ENCODE measurements at places on chromosomes 7 and 10.

DNA sequence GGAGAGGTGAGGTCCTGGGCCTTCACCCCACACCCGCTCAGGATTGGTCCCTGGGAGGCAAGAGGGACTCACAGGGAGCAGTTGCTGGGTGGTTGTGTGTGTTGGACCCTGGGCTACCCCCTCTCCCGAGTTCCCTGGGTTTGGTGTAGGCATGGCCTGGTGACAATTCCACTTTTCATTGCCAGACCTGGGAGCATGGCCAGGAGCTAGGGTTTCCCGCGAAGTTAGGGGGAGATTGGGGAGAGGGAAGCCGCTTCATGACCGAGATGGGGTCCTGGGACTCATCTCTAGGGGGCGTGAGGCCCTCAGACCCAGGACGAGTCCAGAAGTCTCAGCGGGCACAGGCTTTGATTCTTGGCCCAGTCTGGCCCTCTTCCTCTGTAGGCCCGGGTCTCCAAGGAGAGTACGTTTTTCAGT, 606 bp downstream of the PALD1 start:
- DNase-seq: no peak

DNA sequence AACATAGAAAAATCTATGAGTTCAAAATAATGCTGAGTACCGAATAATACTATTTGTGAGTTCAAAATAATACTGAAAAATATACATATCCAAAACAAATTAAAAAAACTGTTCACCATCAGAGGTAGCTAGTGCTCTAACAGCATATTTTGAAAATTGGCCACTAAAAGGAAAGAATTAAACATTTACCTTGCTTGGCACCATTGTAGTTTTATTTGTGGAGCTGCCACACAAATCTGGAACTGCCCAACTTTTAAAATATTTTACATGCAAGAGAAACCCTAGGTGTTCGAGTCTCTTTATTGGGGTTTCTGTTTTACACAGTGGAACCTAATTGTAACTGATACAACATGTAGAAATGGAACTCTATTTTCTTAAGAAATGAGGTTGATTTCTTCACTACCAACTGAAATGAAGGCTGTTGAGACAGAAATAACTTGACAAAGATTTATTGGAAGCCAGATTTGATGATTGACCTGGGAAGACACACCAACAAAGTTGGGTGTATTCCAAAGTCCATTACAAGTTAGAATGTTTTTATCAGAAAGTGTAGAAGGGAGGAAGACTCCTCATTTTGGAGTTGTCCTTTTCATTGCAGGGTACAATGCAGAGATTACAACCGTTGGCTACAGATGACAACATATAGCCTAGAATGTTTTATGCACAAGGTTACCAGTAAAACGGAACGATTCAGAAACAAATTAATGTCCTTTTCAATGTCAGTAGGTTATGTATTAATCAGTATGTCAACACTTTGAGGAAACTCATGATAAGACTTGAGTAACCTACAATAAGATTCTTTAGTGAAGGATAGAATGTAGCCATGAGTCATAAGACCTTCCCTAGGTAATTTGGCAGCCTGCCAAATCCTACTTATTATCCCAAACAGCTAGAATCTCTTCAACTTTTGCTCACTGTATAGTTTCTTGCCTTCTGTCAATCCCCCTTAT, 73.8 kb upstream of the PAPSS2 start:
- no peak for DNase-seq

- no peak for DNase-seq
Observed at GRCh38 chr7:73442903-73443500, 9.4 kb downstream of the FZD9 start.

DNA sequence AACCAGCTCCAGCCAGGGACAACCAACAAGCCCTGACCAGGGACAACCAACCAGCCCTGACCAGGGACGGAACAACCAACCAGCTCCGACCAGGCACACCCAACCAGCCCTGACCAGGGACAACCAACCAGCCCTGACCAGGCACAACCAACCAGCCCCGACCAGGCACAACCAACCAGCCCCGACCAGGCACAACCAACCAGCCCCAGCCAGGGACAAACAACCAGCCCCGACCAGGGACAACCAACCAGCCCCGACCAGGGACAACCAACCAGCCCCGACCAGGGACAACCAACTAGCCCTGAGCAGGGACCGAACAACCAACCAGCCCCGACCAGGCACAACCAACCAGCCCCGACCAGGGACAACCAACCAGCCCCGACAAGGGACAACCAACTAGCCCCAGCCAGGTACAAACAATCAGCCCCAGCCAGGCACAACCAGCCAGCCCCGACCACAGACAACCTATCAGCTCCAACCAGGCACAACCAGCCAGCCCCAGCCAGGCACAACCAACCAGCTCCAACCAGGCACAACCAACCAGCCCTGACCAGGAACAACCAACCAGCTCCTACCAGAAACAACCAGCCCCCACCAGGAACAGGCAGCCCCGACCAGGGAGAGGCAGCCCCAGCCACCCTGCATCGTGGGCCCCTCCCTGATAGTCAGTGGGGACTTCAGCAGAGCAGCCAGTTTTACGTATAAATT, 56.4 kb downstream of the PROSER2 start:
- DNase-seq: no peak

DNA sequence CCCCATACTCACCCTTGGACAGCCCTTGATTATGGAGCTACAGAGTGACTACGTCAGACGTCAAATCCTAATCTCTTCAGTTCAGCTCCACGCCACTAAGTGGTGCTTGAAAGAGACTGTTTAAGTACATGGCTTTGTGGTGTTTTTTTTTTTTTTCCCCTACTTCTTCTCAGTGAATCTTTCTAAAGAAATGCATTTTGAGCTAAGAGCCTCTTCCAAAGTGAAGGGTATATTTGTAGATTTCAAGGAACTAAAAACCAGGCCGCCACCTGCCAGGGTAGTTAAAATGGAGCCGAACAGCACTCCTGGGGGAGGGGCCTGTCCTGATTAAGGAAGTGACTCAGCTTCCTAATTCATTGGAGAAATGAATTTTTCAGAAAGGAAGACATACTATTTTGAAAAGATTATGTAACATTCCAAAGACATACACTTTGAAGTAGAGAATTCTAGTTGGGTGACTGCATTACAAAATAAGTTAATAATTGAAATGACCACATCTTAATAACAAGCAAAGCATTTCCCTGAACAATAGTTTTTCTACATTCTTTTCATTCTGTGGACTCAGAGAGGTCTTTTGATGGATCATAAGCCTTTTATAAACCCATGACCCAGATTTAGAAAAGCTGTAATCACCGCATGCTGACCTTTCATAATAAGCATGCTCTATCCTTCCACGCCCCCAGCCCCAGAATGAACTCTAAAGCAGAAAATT, 20.6 kb upstream of the VPS41 start:
- no peak for DNase-seq

DNA sequence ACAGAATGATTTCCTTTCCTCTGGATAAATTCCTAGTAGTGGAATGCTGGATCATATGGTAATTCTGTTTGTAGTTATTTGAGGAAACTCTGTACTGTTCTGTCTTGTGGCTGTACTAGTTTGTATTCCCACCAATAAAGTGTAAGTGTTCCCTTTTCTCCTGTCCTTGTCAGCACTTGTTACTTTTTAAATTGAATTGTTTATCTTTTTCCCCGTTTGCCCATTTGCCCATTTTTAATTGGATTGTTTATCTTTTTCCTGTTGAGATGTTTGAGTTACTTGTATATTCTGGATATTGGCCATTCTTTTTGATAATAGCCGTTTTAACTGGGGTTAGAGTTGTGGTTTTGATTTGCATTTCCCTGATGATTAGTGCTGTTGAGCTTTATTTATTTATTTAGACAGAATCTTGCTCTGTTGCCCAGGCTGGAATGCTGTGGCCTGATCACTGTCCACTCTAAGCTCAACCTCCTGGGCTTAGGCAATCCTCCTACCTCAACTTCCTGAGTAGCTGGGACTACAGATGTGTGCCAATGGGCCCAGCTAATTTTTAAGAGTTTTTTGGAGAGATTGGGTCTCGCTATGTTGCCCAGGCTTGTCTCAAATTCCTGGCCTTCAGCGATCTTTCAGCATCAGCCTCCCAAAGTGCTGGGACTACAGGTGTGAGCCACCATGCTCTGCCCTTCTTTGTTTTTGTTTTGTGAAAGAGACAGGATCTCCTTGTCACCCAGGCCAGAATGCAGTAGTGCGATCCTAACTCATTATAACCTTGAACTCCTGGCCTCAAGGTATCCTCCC, 23.0 kb downstream of the BMPR1A start:
- no peak for DNase-seq

DNA sequence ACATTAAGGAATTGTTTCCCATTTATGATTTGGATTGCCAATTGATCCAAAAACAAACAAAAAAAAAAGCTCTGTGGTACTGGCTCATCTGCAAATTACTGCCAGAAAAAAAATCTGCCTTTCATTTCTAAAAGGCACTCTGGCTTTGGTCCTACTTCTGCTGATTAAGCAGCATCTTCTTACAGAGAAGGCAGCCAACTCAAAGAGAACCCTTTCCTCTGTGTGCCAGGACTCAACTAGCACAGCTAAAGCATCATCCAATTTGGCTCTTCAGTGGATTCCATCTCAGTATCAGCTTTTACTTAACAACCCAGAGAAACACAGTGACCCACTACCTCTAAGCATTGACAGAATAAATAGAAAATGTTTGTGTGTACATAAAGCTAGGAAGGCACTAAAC, 80.6 kb downstream of the GSAP start:
- DNase-seq: no peak

GRCh38 chr10:48656241-48656913, 28.3 kb upstream of the WDFY4 start:
- peak; percentile 71 for DNase-seq

DNA sequence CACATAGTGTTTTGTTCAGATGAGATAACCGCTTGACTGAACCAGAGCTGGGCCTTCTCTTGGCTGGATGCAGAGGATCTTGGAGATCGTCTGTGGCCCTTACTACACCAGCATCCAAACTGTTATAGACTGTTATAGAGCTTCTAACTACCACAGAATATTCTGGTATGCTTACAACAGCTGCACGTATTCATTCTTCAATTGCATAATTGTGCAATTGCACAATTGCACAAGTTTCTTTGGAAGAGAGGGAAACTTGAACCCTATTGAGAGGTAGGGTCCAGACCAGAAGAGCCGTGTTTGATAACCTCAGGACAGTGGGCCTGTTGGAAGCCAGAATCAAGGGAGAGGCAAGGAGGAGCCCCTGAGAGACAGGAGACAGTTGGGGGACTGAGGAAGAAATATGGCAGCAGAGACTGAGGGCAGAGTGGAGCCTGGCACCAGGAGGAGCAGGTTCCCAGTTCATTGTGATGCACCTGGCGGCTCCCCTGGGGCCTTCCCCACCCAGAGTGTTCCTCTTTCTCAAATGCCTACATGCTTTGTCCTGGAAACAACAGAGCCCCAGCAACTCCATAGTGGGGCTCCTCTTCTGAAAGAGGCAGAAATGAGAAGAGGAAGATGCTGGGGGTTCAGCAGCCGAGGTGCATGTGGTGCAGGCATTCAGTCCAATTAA, 64.1 kb downstream of the PTPRZ1 start:
- no peak for DNase-seq

DNA sequence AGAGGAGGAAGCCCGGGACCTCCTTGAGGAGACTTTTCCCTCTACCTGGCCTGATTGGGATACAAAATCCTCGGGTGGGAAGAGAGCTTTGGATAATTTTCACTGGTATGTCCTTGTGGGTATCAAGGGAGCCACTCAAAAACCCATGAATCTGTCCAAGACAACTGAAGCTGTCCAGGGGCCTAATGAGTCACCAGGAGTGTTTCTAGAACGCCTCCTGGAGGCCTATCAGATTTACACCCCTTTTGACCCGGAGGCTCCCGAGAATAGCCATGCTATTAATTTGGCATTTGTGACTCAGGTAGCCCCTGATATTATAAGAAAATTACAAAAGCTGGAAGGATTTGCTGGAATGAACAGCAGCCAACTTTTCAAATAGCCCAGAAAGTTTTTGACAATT, 38.6 kb downstream of the ZNF25 start:
- no peak for DNase-seq

GRCh38 chr10:132493246-132493755, 44.3 kb upstream of the INPP5A start:
- DNase-seq: no peak

DNA sequence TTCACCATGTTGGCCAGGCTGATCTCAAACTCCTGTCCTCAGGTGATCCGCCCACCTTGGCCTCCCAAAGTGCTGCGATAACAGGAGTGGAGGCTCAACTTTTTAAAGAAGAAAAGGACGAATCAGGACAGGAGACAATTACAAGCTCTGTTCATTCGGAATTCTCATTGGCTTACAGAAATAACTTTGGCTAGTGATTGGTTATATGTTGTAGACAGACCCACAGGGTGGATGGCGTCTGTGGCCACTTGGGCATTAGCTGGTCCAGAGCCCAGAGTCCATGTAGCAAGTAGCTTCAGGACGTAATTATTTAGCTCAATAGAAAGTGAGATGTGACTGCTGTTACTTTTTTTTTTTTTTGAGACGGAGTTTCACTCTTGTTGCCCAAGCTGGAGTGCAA, 160.5 kb upstream of the TNRC18 start:
- no peak for DNase-seq

DNA sequence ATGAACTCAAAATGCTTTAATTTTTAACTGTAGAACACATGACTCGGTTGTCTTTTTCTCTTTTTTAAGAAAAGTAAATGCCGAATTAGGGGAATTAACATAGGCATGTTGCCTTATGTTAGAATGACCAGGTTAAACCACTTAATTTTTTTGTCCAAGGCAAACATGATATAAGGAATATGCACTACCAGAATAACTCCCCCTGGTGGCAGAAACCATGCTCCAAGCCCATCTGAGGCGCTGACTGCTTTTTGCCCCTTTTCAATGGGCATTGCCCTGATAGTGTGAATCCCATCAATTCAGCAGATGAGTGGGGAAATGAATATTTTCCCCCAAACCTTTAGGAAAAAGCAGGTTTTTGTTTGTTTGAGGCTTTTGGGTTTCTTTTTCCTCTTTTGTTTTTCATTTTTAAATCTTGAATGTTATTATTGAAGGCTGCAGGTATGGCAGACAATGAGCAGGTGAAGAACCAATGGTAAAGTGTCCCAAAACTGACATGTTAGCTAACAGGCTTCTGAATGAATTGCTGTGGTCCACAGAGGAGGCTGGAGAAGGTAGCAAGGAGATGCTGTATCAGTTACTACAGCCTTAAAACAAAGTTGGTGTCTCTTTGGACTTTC, 284.3 kb downstream of the SORCS3 start:
- DNase-seq: peak; percentile 25

DNA sequence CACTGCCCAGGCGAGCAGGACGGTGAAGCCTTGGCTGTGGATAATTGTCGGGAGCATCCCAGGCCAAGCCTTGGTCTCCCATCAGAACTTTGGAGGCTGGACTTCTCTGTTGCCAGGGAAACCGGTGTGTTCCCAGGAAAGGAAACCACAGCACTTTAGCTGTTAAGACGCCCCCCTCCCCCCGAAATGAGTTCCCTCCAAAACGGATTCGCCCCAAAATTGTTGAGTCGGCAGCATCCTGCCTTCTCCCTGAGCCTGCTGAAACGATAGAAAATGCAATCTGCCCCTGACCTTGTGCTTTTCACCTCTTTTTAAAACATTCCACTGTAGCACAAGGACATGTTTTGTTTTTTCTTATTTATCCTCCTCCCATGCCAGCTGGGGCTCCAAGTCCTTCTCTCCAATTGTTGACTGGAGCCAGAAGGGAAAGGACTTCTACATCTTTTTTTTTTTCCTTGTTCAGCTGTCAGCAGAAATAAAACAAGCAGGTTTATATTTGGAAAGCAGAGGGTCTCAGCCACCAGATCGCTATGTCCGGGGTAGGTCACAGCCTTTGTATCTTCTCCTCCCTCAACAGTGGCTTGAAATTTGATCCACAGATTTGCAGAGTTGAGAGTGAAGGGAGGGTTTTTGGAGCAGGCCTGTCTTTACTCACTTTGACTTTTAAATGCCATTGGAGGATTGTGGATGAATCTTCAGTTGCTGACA, 116.5 kb downstream of the ZMIZ1 start:
- DNase-seq: no peak
